ENCODE measurements at places on chromosomes 3 and 15. TPM values are rescaled to one million over a fixed set of nuclear protein-coding genes. Genes with fewer than 3 reads are reported as not detected.

IQCH gene
- total RNA-seq = 4.3 TPM

- no peak for DNase-seq
These were observed 8.9 kb downstream of the ABHD17C start for GRCh38 chr15:80703965-80704364.

DNA sequence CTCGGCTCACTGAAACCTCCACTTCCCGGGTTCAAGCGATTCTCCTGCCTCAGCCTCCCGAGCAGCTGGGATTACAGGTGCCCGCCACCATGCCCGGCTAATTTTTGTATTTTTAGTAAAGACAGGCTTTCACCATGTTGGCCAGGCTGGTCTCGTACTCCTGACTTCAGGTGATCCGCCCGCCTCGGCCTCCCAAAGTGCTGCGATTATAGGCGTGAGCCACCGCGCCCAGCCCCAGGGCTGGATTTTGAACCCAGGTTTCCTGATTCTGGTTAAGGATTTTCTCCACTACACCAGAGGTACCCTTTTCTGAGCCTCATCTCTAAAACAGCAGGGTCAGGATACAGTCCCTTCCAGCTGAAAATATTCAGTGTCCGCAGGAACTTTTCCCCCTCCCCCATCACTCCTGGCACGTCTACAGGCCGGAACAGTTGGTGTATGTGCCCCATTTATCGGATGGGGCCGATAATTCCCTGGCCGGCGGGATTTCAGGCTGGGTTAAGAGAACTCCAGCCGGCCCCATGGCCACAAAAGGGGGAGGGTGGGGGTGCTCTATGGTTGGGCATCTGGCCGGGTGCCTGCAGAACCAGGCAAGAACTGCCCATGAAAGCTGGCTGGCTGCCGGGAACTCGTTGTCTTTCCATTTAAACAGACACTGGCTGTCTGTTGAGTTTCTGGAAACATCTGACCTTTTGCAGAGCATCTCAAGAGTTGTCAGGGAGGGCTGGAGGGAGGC lies 26.8 kb upstream of the SEMA4B start:
- peak; percentile 73 for DNase-seq

DNA sequence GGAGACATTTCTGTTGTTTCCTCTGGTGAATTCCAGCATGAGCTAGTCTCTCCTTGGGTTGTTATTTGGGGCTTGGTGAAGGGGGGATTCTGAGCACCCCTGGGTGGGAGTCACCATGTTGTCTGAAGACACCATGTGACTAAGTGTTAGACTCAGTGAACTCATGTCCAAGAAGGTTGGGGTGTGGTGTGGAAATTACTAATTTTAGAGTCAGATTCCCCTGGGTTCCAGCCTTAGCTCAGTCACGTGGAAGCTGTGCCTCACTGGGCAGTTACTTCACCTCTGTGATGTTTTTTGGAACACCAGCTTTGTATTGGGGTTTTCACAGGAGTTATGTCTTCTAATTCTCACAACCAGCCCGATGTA lies 171.5 kb downstream of the RPLP1 start:
- no peak for DNase-seq

DNA sequence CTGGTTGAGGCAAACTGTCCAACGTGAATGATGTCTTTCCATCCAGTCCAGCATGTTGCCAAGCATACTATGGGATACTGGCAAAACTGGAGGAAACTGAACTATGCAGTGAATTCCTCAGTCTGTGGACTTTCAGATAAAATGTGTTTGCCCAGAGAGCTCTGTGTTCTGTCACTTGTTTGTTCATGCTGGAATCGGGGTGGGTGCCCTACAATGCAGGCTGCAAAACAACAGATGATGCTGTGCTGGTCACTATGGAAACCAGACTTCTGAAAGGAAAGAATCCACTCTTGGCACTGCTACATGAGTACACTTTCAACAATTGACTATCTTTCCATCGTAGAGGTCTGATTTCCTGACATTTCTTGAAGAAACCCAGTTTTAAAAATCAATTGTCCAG lies 272.5 kb upstream of the ARHGEF26 start:
- DNase-seq = no peak

DNA sequence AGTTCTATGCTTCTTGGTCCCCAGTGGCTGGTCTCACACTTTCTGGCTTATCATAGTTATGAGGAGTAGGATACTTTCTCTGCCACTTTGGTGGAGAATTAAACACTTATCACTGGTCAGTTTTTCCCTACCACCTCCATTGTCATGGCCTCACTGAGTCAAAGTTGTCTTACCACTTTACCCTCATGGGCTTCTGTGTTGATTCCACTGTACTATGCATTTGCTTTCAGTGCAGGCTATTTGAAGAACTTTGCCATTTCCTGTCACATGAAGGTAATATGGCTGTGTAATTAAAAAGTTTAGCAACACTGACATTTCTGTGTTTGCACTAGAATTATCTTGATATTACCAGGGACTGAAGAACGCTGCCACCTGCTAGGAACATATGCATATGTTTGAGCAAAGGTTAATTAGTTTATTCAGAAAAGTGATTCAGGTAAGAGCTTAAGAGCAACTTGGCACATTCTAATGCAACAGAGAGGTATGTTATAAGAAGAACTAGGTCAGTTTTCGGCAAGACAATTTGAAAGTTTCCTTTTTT lies 377.3 kb downstream of the PDCD6IP start:
- no peak for DNase-seq

All from M059J (cell line).